ENCODE measurements at places on chromosomes 6 and 20.

DNA sequence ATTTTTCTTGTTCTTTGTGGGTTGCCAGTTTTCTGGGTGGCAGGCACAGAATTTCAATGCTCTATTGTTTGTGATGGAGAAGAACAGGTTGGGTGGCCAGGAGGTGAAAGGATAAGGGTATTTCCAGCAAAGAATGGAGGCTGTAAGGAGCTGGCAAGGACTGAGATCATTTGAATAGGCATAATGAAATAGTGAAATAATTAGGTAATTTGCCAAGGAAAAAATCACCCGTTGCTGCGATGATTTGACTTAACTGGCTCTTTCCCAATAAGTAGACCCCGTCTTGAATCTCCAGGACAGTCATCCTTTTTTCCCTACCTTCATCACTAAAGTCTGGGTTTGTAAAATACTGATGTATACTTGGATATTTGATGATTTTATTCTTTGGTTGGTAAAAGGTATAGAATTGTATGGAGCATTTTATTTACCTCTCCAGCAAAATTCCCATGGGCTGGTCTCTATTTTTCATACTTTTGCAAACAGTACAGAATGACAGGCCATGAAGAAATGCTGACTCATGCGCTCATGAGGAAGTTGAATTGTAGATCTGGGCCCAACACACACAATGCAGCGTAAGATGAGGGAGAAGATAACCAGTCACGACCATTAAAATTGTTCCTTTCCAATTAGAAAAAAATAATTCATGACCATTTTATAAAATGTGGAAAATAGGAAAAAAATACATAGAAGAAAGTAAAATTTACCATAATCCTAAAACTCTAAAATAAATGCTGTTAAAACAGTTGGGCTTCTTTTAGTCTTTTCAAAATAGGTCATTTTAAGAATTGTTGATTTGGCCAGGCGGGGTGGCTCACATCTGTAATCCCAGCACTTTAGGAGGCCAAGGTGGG is 2.4 kb upstream of the GCNT2 start:
- DNase-seq, result peak; percentile 74

- no peak for DNase-seq
These were observed 245.9 kb downstream of the ERMARD start for GRCh38 chr6:169997187-169997929.

- DNase-seq, result no peak
These were observed 31.2 kb upstream of the SHLD1 start for GRCh38 chr20:5718896-5719595.

DNA sequence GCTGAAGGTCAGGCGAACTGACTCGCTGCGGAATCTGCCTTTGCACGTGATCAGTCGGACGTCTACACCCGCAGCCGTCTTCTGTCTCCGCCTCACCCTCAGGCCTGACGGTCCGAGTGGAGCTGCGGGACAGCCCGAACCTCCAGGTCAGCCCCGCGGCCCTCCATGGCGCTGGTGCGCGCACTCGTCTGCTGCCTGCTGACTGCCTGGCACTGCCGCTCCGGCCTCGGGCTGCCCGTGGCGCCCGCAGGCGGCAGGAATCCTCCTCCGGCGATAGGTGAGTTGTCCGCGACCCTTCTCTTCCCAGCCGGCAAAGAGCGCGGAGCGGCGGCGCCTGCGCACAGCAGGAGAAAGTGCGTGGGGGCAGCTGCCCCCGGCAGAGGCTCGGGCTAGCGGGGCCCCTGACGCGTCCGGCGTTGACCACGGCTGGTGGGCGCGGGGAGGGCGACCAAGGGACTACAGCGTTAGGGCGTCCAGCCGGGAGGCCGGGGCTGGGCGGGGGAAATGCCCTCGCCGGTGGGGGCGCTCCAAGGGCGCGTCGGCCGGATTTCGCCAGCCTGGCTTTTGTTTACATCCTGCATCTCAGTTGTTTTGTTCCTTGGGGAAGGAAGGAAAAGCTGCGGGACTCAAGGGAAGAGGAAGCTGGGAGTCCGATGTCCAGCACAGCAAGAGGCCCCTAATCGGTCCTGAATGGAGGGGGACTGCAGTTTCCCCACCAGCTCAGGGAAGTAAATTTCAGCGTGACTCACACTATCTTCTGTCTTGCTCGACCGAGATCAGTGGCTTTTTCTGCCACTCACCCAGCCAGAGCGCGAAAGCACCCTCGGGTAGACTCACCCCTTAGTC is at the start of gene SMPDL3A:
Gene SMPDL3A (plus strand): TSS at position 77 of the 846 bp plus-strand sequence. CDS start 89 bp downstream, at position 166.
- DNase-seq, result peak; percentile 77

DNA sequence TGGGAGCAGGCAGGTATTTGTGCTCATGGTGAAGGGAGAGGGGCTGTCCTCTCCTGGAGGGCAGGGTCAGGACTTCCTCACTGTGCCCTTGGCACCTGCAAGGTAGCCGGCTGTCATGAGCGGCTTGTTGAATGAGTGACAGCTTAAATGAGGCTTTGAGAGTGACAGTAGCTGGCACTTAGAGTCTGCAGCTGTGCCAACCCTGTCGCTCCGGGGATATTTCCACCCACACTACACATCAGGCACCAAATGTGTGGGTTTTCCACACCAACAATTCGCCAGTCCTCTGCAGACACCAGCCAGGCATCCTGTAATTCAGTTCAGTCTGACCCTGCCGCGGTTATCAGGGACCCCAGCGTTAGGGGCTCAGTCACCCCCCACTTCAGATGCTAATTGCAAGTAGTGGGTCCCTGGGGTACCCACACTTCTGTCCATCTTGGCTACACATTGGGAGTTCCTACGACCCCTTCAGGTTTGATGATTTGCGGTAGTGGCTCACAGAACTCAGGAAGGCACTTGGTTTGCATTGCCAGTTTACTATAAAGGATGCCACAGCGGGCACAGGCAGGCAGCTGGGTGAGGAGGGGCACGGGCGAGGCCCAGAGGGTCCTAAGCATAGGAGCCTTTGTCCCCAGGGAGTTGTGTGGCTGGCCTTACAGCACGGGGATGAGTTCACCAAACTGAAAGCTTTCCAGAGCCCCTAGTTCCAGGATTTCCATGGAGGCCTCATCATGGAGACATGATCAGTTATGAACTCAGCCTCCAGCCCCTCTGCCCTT is 9.1 kb downstream of the MTG2 start:
- DNase-seq, result no peak

- no peak for DNase-seq
These were observed 410.5 kb downstream of the BMP2 start for GRCh38 chr20:7178004-7178403.

DNA sequence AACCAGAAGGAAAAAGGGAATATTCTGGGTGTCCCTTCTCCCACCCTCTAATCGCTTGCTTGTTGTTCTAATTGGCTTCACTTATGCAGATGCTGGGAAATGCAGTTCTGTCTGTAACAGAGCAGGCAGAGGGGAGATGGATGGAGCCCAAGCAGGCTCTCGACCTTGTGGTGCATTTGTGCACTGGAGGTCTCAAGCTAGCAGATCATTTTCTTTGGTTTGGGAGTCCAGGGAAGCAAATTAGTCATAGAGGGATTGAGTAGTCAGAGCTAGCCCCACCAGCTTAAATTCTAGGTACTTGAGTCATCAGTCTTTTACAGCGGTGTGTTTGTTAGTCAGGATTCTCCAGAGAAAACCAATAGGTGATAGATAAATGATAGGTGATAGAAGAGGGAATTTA is 234.7 kb upstream of the ECI2 start:
- peak; percentile 98 for DNase-seq

- DNase-seq, result no peak
These were observed 259.4 kb upstream of the ECI2 start for GRCh38 chr6:4394786-4395185.

DNA sequence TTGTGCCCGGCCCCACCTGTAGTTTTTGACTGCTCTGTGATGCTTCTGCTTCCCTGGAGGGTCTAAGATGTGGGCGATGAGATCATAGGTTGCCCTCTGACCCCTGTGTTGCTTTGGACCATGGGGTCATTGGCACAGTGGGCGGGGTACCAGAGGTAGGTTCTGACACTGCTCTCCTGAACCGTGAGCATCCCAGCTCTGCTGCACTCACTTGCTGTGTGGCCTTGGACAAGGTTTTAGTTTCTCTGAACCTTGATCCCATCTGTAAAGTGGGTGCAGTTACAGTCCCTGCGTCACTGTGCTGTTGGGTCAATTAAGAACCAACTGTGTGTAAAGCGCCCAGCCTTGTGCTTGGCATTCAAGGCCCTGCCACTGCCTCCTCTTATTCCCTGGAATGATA is 30.9 kb downstream of the SRC start:
- no peak for DNase-seq

Measured in ELR (cell line).